Germinal center (tissue), 1 donor: ENCODE measurements at places on chromosomes 12 and 14.
A peak's percentile ranks its signal among the peaks of the same experiment; 100 is the strongest.

GRCh38 chr12:42472376-42472775 is 117.2 kb downstream of the PRICKLE1 start:
- DNase-seq: no peak

DNA sequence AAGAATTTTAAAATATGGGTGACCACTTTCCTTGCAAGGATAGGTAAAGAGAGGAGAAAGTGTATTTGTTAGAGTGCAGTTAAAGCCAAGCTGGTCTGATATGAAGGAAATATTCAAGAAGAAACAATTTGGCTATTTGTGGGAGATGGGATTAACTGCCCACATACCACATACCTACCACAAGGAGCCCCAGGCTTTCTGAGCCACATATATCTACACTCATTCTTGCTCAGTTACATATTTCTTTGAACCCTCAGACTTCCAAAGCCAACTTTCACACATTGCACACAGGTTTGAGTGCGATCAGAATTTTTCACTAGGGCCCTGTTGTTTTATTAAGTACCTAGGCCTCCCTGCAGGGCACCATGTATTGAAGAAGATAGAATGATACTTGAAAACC is 330.2 kb downstream of the ZFP36L1 start:
- DNase-seq: no peak

GRCh38 chr12:130948136-130948535 is 5.6 kb upstream of the ADGRD1 start:
- no peak for DNase-seq

DNA sequence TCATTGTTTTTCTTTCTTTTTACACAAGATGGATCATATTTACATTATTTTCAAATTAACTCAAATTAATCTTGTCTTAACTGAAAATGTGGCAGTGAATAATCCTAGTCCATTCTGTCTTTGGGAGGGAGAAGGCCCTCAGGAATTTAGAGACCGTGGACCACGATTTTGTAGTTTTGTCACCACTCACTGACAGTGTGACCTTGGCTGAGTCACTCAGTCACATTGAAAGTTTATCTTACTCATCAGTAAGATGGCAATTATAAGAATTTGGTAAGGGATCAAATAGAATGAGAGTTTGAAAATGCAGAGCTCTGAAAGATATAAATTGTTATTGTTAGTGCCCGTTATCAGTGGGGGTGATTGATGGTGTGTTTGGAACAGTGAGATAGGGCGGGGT is 16.4 kb downstream of the FOXJ2 start:
- no peak for DNase-seq

DNA sequence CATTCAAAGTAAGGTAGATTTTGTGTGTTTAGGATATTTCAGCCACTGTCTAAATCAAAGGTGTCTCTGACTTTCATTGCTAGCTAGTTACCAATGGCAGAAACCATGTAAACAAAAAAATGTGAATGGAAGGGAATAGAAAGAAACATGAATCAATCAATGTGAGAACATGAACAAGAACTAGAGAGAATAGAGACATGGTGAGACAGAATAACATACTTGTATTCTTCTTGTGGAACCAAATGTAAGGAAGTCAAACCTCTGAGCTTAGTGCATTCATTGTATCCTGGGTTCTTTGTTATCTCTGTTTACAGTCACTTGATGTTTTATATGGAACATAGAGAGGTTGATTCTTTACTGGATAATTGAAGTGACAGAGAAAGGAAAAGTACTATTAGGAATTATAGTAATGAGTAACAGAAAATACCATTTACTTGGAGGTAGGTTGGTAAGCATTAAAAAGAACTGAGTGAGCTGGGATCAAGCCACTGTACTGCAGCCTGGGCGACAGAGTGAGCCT is 2.6 kb upstream of the WNK1 start:
- no peak for DNase-seq

DNA sequence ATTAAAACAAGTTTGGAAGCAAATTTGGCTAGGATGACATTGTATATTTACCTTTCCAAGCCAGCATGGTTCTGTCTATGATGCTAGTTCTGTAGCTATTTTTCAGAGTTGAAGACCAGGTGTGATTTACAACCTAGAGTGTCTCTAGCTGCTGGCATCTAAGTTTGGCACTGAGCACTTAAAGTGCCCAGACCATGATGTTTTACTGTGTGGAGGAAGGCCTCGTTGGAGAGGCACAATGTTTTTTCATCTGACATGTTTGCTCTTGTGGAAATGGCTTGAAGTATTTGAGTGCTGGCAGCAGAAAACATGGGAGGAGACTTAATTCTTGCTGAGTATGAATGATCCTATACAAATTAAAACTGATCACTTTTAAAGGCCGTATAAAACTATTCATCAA is 13.0 kb upstream of the C12orf71 start:
- DNase-seq: no peak

GRCh38 chr12:119182701-119183493 is 4.2 kb downstream of the HSPB8 start:
- DNase-seq: no peak

DNA sequence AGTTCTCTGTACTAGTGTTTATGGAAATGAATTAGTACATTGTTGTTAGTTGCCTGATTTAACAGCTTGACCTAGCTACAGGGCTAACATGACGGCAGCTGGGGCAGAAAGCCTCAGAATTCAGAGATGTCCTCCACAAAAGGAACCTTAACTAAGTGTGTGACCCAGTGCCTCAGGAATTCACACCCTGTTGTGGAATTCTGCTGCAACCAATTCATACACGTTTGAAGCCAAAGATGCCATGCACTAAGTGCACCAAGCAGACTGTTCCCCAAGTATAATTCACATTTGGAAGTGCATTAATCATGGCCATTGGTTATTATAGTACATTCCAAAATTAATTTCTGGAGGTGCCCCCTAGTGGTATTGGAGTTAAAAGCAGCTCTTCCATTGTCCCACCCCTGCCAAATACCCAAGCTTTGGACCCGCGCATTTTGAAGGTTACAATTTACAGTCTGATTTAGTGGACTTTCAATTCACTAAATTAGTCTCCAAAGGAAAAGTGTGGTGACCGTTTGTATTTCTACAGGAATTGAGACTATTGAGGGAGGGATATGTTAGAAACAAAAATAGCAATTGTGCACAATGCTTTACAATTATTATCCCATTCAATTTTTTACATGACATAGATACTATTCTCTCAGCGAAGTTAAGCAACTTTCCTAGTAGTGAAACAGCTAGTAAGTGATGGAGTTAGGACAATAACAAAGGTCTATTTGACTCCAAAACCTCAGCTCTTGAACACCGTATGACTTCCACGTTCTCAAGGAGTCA is 85.9 kb downstream of the PAX9 start:
- peak; percentile 11 for DNase-seq

- DNase-seq: no peak
These were observed 8.7 kb downstream of the KLRC4 start for GRCh38 chr12:10400829-10401228.

GRCh38 chr12:89349814-89350213 is 2.5 kb downstream of the DUSP6 start:
- no peak for DNase-seq

DNA sequence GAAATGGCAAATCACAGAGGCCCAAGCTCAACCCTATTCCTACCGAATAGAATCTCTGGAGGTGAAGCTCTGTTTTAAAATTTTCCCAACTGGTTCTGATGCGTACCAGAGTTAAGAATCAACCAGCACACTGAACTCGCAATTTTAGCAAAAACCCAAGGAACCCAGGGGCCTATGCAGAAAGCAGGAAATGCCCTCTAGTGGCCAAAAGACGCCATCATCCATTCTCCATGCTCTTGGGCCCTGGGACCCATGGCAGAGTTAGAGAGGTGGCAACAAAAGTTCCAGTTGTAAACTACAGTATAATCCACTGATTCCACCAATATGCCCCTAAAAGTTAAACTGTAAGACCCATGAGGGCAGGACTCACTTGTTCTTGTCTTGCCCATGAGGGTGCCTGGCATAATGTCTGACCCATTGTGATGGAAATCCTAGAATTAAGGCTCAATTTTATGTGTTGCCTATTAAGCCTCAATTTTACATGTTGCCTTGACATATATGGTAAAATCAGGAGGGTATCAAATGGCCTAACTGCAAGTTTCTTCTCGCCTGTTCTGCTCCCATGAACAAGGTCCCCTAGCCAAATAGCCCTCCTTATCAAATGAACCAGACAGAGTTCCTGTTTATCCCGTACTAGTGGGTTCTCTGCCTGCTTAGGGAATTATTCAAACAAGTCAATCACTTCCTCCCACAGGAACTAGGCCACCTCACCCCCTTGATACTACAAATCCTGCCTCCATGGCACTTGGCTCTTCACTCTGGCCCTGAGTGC is 137.5 kb upstream of the CPM start:
- DNase-seq: peak; percentile 66

GRCh38 chr14:33617154-33617553 is 333.7 kb downstream of the EGLN3 start:
- no peak for DNase-seq

DNA sequence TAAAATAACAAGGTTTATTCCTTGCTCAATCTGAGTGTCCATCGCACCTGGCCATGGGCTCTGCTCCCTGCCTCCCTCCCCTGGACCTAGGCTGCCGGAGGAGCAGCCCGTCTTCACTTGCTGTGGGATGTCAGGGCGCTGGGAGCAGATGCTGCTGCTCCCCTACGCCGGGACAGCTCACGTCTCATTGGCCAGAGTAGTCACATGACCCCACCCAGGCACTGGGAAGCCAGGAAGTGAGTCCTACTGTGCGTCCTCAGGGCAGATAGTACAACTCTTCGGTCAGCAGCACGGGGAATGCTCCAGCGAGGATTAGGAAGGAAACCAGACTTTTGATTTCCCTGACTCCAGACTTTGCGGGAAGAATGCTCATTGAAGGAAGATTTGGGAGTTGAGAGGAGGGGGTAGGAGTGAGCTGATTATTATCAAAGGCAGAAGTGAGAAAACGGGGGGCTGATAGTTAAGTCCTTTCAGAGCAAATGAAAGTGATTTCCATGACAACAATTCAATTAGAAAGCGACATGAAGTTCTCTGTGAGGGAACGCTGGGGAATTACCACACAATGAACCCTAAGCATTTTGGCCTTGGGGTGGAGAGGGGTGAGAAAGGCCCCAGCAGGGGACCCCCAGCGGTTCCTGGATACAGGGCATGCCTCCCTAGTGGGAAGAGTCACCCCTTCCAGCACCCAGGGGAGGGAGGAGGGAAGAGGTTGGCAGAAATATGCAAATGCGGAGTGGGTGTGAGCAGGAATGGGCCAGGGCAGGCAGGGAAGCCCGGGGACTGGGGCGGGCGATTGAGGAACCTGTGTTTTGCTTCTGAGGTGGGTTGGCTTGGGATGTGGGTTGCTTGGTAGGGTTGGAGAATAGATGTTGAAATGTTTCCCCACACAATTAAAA is 215.5 kb downstream of the AACS start:
- DNase-seq: peak; percentile 38

- DNase-seq: no peak
These were observed 315.3 kb downstream of the ZFP36L1 start for GRCh38 chr14:68477461-68478085.

- no peak for DNase-seq
These were observed 78.4 kb upstream of the FUT8 start for GRCh38 chr14:65333943-65334687.

DNA sequence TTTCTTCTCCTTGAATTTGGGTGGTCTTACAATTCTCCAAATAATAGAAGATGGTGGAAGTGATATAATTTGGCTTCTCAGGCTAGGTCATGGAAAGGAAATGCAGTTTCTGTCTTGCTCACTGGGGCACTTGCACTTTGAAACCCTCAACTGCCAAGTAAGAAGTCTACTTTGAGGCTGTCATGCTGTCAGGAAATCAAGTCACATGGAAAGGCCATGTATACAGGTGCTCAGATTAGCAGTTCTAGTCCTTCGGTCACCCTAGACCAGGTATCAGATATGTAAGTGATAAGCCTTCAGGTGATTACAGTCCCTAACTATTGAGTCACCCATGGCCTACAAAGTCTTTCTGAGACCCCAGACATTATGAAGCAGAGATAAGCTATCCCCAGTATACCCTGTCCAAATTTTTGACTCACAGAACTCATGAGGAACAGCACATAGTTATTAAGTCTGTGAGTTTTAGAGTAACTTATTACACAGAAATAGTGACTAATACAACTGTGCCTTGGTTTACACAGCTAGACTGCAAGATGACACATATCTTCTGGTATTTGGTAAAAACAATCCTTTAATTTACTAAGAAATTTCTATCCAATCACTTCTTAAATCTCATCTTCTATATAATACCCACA is 26.3 kb upstream of the BBS10 start:
- DNase-seq: no peak

GRCh38 chr14:45194964-45195363 is 58.0 kb downstream of the MIS18BP1 start:
- DNase-seq: no peak

DNA sequence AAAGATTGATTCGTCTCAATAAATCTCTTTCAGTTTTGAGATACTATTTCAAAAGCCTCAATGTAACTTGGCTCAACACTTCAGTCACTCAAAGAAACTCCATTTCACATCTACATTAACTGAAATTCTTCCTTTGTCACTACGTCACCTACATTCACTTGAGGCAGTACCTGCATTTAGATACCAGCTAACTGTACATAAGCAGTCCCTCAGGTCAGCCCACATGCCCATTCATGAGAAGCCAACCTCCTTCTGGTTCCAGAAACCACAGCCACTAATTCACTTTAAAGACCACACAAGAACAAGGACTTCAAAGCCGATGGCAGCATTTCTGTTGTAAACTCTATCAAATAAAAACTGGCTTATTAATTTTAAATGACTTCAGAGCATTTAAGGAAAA is 43.0 kb downstream of the SETD3 start:
- DNase-seq: no peak

GRCh38 chr12:70110085-70110484 is 133.1 kb upstream of the CNOT2 start:
- DNase-seq: no peak

GRCh38 chr14:23578560-23579310 is at the start of gene JPH4:
Gene JPH4, minus strand, starts transcription at chr14:23578790. Its CDS starts 1,337 bp downstream, at chr14:23577453.
- no peak for DNase-seq

DNA sequence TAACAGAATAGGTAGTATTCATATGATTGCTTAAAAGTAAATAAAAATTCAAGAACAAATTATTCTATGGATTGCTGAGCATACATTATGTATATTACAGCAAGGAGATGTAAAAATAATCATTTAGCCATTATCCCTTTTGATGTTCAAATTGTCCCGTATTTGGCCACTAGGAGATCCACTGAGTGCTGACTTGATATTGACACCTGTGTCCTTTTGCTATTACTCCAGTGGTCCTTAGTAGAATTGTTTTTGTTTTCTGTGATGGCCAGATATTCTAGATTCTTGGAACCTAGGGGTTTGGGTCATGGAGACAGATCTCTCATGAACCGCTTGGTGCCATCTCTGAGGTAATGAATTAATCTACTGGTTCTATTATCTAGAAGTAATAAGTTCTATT is 16.8 kb downstream of the ERO1A start:
- DNase-seq: no peak

DNA sequence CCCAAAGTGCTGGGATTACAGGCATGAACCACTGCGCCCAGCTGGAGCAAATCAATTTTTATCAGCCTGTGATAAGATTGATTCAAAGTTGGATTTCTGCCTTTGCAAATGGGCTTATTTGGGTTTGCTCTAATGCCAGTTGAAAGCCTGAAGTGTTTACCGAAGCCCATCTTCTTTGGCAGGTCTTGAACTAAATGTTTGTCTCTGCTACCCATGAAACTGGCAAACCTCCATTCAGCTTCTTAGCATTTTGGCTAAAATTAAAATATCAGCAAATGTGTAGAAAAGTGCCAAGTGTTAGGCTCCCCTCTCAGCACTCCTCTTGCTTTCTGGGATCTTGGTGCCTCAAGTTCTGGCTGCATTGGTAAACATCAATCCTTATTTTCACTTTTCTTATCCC is 61.5 kb downstream of the MGAT4C start:
- no peak for DNase-seq
